ENCODE measurements at places on chromosomes 7 and 10.

- no peak for DNase-seq
These were observed 552.5 kb upstream of the SORCS1 start for GRCh38 chr10:107717046-107717445.

DNA sequence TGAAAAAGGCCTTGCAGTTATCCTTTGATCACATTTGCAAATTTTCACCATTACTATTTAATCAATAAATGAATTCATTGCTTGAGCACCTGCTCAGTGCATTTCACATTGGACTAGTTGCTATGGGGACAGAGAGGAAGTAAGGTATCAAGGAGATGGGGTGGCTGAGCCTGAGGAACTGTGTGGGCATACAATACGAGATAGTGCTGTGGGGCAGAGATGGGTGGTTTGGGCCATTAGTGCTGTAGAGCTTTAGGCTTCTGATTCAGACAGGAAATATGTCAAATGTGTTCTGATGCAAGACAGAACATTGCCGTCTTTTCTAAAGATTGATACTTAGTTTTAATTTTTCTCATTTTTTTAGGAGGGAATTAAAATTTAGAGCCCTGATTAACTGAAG is 13.2 kb downstream of the ITGB8 start:
- no peak for DNase-seq

DNA sequence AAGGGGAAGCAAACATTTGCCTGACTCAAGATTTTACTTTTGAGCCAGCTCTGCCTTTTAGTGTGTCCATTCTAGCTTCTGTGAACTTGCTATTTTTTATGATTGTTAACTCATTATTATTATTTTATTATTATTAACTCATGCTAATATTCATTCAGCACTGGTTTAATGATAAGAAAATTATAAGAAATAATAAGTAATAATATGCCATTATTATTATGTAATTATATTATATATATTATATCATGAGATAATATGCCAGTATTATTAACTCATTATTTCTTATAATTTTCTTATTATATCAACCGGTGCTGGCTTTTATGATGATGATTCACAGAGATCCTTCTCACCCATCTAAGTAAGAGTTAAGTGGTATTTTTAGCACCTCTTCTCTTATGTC is 79.3 kb upstream of the NPVF start:
- no peak for DNase-seq

DNA sequence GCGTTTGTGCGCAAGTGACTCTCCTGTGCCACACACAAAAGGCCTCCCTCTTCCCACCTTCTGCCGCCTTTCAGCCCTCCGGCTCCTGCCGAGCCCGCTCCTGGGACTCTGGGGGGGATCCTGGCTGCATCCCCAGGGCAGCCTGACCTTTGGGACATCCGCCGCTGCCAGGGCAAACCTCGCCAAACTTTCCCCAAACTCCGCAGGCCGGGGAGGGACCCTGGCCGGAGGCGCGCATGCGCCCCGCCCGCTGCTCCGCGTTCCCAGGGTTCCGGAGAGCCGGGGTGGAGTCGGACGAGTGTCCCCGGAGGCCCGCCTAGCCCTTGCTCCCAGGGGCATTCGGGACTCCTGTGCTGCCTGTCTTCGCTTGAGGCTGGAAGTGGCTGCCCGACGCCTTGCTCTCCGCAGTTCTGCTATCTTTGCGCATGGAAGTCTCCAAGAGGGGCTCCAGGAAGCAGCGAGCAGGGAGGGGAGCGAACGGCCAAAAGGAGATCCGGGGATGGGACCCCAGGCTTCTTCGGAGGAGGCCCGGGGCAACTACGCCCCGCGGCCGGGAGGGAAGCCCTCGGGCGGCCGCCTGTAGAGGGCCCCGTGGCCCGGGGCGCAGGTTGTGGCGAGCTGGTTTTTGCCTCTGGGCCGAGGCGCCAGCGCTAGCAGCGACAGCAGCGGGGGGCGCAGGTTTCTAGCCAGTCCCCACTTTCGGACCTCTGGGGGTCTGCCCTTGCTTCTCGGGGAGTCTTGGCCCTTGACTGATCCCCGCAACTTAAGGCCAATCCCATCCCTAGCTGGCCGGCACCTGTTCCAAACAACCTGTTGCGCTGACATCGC is 7.0 kb downstream of the PTF1A start:
- DNase-seq, result no peak

GRCh38 chr7:159062569-159062968 is 82.1 kb downstream of the VIPR2 start:
- DNase-seq, result no peak

DNA sequence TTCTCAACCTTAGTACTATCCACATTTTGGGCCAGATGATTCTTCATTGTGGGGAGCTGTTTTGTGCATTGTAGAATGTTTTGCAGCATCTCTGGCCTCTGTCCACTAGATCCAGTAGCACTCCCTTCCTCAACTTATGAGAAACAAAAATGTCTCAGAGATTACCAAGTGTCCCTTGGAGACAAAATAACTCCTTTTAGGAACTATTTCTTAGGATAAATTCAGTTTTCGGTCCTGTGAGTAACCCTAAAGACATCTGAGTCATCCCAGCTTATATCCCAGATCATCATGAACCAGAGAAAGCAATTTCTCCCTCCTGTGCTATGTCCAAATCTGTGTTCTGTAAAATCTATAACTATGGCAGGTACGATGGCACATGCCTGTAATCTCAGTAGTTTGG is 266.6 kb upstream of the PHYHIPL start:
- no peak for DNase-seq

DNA sequence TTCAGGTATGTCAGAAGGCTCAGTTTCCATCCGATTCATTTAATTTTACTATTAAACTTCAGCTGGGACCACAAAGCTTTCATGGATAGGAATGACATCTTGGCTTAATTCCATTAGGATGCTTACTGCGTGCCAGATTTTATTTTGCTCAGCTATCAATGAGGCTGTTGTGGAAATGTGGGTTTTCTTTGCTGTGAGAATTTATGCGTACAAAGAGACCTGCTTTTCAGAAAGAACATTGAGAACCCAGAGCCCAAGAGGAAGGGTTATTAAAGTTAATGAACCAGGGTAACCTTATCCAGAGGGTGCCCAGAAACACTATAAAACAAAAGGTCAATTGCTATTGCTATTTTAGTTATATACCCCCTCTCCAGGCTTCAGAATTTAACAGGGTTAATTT is 98.3 kb downstream of the MKLN1 start:
- no peak for DNase-seq

DNA sequence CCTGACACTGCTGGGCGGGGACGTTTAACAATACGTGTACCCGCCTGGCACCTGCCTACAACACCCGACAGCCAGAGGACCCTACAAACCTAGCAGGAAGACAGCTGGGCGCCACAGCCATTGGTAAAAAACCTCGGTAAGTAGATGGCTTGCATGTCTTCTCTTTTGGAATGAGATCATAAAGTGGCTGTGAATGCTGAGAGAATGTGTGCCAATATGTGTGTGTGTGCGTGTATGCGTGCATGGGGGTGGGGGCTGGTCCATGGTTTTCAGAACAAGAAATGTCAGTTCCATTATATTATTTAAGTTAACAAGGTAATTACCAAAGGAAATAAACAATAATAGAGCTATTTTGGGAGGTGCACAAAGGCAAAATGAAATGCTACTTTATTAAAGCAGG is 39.2 kb downstream of the PAPOLB start:
- no peak for DNase-seq

DNA sequence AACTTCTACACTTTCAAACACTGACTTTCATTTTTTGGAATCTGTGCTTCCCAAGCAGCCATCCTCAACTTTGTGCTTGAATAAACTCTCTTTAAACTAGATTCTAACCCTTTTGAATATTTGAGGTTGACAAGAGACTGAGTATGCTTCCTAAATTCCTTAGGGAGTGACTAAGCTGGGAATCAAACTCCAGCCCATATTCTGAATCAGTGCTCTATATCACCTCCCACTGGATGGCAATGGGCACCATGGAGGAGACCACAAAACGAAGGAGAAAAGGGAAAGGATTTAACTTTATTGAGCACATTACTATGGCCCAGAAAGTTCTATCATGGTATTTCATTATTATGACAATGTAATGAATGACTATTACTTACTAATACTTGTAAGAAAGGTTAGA is 17.2 kb upstream of the SLC26A4 start:
- DNase-seq, result no peak

DNA sequence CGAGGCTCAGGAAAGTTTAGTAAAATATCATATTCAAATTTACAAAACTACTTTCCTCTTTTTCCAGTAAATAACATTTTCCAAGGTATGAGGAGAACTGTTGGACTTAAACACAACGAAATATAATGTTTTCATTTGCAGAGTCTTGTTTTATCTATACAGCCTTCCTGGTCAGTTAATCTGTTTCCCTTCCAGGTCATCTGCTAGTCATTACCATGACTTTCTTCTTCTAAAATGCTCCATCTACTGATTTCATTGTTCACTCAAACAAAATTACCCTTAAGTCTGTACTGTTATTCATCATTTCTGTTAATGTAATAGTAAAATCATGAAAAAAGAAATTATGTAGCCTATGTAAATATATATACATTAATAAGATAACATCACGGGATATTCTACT is 69.8 kb downstream of the GNAI1 start:
- no peak for DNase-seq

DNA sequence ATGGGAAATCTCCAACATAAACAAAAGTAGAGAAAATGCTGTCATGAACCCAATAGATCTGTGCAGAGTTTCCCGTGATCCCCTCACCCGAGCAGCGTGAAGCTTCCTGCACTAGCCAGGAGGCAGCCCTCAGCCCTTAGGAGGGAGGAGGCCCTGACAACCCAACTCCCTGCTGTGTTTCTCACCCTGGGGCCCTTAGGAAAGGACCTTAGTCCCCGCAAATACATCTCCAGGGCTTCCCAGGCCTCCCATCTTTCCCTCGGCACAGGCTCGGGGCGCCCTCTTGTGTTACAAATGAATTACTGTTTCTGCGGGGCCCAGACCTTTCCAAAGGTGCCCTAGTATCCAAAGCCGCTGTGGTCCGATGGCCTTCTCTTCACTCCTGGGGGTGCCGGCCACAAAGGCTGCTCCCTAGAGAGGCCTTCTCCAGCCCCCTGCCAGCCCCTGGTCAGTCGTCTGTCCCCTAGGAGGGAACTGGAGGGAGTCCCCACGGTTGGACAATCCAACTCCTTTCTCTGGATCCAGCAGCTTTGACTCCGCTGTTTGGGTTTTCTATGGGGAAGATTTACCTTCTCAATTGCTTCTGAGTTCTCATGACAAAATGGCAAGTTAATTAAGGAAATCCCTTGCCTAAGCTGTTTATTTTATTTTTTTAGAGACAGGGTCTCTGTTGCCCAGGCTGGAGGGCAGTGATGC is 49.9 kb upstream of the SH2B2 start:
- peak; percentile 50 for DNase-seq

GRCh38 chr7:76049295-76049694 is 1.4 kb downstream of the MDH2 start:
- peak; percentile 12 for DNase-seq

DNA sequence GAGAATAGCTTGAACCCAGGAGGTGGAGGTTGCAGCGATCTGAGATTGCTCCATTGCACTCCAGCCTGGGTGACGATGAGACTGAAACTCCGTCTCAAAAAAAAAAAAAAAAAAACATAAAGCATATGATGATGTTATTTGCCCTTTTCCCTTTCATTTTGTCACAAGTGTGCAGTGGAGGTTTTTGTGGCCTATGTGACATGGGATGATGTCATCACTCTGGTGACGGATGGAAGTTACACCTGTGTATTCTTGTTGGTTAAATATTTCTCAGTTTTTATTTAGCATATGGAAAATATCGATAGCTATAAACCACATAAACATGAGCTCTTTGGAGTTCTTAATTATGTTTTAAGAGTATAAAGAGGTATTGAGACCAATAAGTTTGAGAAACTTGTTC is 71.8 kb upstream of the EMX2 start:
- DNase-seq, result no peak

GRCh38 chr7:42347616-42348015 is 110.6 kb upstream of the GLI3 start:
- no peak for DNase-seq

DNA sequence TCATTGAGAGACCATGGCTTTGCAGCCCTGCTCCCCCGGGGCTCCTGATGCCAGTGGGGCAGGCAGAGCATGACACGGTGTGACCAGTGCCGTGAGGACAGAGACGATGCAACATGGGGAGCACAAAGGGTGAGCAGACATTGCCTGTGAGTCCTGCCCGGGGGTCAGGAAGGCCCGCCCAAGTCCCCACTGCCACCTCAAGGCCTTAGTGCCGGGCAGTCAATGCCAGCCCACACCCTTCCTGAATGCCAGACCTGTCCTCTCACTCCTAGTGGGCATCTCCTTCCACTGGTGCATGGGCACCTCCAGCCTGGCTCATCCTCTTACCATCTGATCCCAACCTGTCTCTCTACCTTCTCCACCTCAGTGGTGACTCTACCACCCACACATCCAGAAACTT is 157.9 kb upstream of the ZMIZ1 start:
- DNase-seq, result no peak

- peak; percentile 5 for DNase-seq
These were observed 83.8 kb downstream of the BMS1 start for GRCh38 chr10:42866115-42866995.

- DNase-seq, result no peak
These were observed 412.7 kb upstream of the SORCS1 start for GRCh38 chr10:107577221-107577620.

GRCh38 chr10:299969-300368 is 164.7 kb downstream of the ZMYND11 start:
- no peak for DNase-seq

DNA sequence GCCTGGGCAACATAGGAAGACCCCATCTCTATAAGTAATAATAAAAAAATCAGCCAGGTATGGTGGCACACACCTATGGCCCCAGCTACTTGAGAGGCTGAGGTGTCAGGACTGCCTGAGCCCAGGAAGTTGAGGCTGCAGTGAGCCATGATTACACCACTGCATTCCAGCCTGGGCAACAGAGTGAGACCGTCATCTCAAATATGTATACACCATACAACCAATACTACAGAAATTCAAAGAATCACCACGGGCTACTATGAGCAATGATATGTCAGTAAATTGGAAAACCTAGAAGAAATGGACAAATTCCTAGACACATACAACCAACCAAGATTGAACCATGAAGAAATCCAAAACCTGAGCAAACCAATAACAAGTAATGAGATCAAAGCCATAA is 60.3 kb upstream of the ZC3HAV1 start:
- no peak for DNase-seq

- DNase-seq, result no peak
These were observed 58.9 kb downstream of the MICALL2 start for GRCh38 chr7:1400371-1400770.

DNA sequence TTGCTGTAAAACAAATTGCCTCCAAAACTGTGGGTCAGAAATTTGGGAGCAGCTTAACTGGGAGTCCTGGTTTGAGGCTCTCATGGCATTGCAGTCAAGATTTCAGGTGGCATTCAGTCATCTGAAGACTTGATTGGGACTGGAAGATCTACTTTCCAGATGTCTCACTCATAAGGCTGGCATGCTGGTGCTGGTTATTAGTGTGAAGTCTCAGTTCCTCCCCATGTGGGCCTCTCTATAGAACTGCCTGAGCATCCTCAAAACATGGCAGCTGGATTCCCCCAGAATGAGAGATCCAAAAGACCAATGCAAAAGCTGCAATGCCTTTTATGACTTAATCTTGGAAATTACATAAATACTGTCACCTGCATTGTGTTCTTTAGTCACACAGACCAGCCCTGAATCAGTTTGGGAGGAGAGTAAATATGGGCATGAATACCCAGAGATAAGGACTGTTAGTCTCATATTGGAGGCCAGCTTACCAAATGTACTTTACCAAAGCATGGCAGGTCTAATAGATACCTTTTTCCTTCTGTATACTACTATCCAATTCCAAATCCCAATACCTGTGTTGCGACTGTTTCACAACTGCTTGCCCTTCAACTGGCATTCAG is 6.5 kb upstream of the HERPUD2 start:
- DNase-seq, result no peak

Data from NCI-H510A treated with DMSO at 0.1 percent for 48 hours (cell line).